ENCODE measurements at places on chromosomes 2 and 18.

- DNase-seq, result no peak
Measured at GRCh38 chr2:43715300-43716098, 39.3 kb upstream of the C1GALT1C1L start.

DNA sequence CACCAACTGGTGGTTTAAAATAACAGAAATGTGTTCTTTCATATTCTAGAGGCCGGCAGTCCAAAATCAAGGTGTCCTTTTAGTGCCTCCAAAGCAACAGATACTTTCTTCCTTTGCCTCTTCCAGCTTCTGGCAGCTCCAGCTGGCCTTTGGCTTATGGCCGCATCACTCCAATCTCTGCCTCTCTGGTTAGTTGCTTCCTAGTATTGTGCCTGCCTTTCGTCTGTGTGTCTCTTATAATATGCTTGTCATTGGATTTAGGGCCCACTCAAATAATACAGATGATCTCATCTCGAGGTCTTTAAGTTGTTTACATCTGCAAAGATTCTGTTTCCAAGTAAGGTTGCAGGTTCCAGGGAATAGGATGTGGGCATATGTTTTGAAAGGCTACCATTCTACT lies 855.2 kb upstream of the ID2 start:
- DNase-seq, result no peak

- no peak for DNase-seq
Measured at GRCh38 chr2:45859682-45860081, 208.2 kb downstream of the PRKCE start.

DNA sequence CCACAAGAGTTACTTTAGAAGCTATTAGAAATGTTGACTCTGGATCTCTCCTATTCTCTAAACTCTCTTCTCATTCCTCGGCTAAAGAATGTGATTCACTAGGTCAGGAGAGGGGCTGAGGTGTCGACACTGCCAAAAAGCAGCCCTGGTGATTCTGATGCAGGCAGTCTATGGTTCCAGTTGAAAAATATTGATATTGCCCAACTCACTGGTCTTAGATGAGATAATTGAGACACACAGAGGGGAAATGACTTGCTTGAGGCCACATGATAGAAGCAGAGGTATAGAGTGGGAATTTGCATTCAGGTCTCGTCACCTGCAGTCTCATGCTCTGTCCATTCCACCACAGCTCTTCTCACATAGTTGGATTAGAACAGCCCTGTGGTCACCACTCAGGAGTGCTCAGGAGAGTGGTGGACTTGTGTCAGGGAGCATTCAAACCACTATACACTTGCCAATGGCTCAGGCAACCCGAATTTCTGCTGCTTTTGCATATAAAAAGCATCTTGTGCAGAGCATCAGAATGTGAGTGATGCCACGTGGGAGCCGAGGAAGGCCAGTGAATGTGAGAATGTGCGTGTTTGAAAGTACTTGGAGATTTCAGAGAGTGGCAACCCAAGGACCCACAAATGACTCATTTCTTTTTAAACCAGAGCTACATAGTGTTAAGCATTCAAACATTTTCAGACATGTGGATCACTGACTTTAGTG lies 65.1 kb upstream of the CTLA4 start:
- peak; percentile 96 for DNase-seq

- no peak for DNase-seq
Measured at GRCh38 chr2:236241181-236242056, 22.8 kb downstream of the ASB18 start.

GRCh38 chr18:36195427-36196122 lies 8.3 kb downstream of the MOCOS start:
- DNase-seq, result no peak

- no peak for DNase-seq
Measured at GRCh38 chr2:95350774-95351597, 51.5 kb upstream of the FAHD2A start.

GRCh38 chr2:193627927-193628272 lies 1433.2 kb upstream of the TMEFF2 start:
- DNase-seq, result no peak

DNA sequence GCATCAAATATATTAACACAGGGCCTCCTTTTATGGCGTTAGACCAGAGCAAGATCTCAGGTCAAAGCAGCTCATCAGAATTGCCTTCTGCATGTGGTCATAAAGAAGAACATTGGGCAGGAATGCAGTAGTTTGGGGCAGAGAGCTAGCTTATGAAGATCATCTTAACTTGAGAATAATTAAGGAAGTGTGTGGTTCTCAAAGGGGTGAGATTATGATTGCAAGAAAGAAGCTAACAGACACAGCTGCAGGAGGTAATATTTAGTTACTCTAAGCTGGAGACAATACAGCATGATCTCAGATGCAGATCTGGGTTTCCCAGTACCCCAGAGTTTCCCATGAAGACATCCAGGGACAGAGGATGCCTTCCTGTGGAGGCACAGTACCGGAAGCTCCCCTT lies 91.6 kb downstream of the TTC27 start:
- no peak for DNase-seq

DNA sequence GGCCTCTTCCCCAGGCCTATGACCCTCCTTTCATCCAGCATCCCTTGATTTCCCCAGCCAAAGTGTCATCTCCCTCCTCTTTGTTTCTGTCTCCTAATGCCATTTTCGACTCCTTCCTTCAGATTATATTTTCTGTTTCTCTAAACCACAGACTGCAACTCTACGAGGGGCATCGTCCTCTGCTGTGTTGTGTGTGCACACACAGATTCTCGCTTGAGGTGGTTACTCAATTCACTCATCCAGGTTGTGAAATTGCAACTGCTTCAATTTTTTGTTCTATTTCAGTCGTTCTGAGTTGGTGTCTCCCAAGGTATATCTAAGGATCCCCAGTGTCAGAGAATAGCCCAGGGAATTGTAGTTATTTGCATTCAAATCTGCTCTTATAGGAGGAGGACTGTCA lies 113.5 kb upstream of the NDUFV2 start:
- DNase-seq, result peak; percentile 16

GRCh38 chr2:30514134-30514847 lies 67.2 kb downstream of the LCLAT1 start:
- no peak for DNase-seq

DNA sequence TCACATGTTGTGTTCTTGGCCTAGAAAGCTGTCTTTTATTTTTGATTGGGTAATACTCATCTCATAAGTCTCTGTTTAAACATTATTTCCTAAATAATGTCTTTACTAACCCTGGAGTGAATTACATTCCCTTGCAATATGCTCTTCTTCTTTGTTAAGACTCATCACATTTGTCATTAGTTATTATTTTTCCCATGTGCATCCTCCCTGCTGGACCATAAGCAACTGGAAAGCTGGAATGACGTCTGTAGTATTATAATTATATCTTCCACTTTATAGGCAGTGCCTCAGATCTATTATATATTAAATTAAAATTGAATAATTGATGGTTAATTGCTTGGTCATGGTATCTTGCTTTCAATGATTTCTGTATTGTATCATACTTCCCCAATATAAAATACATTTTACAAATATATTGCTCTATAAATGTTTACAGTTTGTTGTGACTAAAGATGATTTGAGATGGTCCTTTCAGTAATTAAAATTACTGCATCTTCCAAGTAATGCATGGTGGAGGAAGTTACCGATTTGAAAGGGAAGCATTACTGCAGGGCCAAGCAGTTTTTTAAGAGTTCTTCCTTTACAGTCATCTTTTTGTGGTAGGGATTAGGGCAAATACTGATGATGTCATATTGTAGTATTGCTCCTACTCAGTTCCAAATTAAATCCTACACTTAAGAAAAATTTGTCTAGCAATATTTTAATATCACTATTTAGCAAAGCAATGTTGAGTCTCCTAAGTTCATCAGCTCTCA lies 2.1 kb upstream of the RGPD4 start:
- DNase-seq, result no peak

DNA sequence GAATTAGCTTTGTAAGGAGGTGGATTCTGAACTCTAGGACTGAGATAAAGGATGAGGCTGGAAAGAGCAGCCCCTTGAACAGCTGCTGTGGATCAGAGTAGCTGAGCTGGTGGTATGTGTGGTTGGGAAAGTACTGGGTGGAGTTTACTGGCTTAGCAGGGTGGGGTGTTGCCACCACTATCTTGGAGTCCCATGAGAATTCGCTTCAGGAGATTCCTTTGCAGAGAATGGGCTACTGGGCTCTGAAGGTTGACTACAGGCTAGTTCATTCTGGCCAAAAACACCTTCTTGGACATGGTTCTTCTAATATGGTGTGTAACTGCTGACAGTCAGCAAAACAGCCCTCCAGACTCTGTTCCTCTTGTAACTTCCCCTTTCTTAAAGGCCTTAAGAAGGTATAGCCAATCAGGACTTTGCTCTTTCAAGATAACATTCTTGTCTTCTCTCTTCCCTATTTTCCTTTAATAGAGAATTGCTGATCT lies 52.7 kb downstream of the TET3 start:
- peak; percentile 92 for DNase-seq

DNA sequence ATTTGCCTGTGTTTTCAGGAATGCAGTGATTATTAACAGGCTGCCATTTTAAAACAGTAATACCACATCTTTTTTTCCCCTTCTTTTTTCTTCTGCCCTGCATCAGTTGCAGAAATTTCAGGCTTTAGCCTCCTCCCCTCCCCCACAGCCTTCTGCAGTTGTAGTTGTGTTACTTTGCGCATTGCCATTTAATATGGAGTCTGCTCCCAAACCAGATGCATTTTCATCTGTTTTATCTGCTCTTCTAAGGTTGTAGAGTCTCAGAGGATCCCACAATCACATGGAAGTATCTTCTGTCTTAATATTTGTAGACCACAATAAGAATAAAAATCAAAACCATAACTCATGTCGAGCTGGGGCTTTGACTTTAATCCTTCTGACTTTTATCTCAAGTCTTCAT lies 3.8 kb downstream of the ASXL3 start:
- no peak for DNase-seq

GRCh38 chr2:200320344-200320743 lies 13.9 kb downstream of the SPATS2L start:
- DNase-seq, result peak; percentile 36

- DNase-seq, result no peak
Measured at GRCh38 chr18:79418642-79419041, 22.9 kb downstream of the NFATC1 start.

- no peak for DNase-seq
Measured at GRCh38 chr2:37984176-37984575, 59.1 kb downstream of the RMDN2 start.

DNA sequence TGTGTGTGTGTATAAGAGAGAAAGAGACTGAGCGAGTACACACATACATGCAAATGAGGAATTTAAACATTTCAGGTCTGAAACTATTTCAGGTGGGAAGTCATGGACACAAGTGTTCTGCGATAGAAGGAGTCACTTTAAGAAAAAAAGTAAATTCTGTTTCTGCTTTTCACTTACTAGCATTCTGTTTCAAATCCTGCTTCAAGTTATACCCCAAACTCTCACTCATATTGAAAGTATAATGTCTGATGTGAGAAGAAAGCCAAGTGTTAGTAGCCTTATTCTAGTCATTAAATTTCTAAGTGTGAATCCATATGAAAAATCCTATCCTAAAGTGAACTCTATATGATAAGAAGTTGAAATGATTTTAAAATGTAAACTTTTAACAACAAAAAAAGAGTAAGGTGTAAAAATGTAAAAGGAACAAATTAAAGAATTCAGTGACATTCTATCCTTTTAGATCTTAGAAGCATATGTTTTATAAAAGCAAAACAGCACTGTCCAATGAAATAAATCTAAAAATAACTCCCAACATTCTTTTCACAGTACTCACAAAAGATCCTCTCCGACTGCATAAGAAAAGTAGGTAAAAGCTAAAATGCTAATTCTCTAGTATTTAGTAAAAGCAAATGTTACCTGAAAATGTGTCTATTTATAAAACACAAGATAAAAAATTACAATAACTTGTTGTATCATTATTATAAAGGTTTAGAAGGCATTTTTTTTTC lies 570.6 kb downstream of the ZEB2 start:
- no peak for DNase-seq

GRCh38 chr2:230690439-230690838 lies 22.2 kb upstream of the CAB39 start:
- DNase-seq, result no peak

DNA sequence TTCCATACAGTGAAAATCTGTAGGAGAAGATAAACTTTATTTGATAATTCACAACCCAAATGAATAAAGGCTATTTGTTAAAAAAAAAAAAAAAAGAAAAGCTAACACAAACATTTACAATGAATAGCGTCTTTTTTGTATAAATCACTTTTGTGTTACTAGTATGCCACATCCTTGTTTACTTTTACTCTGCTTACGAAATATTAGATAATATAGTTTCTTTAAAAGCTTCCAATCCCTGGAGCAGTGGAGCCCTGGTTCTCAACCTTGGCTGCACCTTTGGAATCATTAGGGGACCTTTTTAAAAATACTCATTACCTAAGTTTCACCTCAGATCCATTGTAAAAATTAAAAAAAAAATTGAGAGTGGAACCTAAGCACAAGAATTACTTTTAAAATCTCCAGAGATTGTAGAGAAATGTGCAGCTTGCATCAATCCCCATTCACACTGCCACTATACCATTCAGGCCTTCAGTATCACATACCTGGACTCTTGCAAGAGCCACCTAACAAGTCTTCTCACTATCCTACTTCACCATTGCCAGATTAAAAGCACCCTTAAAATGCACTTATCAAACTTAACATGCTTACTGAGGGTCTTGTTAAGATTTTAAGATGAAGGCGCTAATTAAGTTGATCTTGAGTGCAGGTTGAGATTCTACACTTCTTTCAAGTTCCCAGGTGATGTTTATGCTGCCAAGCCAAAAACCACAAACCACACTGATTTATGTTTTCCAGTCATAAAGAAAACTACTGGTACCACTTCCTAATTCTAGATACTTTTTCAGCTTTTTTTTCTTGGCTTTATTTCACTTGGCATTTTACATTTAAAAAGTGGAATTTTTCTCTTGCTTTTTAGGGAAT lies 59.7 kb upstream of the ZC3H15 start:
- no peak for DNase-seq

GRCh38 chr2:155223781-155224406 lies 525.4 kb downstream of the KCNJ3 start:
- DNase-seq, result no peak

DNA sequence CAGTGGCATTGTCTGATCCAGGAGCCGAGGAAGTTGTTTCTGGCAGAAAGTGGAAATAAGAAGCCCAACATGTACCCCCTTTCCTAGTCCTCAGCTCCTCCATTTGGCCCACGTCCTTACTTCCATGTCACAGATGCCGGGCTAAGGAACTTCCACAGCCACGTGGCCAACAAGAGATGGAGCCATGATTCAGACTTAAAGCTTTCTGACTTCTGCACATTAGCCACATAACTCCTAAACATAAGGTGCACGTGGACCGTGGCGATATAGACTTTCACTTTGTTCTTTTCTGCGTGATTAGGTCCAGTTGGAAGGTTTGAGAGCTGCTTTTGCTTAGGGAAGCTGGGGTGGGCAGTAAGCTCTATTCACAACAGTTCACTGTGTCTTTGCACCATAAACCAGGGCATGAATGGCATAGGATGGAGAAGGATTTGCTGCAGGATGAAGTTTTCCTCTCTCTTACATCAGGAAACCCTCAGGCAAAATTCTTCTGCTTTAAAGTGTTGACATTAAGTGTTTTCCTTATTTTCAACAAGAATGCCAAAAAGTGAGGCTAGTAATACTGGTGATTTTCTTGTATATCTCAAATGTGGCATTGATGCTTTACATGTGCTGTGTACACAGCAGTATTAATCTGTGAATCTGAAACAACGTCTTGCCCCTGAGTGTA lies 61.2 kb upstream of the RBM44 start:
- no peak for DNase-seq

- DNase-seq, result no peak
Measured at GRCh38 chr2:1841903-1842791, 97.8 kb upstream of the PXDN start.

GRCh38 chr2:43169987-43170386 lies 56.4 kb downstream of the ZFP36L2 start:
- DNase-seq, result no peak

GRCh38 chr2:85698880-85699254 lies 4.7 kb downstream of the GNLY start:
- DNase-seq, result peak; percentile 74

- DNase-seq, result no peak
Measured at GRCh38 chr2:128427413-128427755, 108.7 kb upstream of the HS6ST1 start.
